GM12891 (cell line): ENCODE measurements at places on chromosomes 7 and 10.

- DNase-seq, result no peak
Observed at GRCh38 chr7:99557196-99557607, 1.2 kb upstream of the ZNF655 start.

DNA sequence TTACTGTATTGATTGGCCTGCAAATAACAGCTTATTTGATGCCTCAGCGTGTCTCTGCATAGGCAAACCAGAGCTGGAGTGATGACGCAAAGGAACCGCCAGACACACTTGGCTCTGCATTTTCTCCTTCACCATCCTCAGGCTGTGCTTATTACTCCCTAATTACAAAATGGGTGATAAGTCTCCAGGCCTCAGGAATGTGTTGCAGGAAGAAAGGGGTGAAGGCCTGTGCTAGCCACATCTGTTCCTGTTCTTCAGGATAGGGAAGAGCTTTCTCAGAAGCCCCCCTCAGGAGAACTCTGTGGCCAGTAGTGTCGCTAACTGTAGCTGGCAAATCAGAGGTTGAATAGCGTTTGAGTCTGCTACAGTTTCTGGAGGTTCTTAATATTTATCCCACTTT is 5.1 kb downstream of the TDRD1 start:
- DNase-seq, result no peak

- DNase-seq, result no peak
Observed at GRCh38 chr10:12981570-12981969, 19.9 kb downstream of the CCDC3 start.

DNA sequence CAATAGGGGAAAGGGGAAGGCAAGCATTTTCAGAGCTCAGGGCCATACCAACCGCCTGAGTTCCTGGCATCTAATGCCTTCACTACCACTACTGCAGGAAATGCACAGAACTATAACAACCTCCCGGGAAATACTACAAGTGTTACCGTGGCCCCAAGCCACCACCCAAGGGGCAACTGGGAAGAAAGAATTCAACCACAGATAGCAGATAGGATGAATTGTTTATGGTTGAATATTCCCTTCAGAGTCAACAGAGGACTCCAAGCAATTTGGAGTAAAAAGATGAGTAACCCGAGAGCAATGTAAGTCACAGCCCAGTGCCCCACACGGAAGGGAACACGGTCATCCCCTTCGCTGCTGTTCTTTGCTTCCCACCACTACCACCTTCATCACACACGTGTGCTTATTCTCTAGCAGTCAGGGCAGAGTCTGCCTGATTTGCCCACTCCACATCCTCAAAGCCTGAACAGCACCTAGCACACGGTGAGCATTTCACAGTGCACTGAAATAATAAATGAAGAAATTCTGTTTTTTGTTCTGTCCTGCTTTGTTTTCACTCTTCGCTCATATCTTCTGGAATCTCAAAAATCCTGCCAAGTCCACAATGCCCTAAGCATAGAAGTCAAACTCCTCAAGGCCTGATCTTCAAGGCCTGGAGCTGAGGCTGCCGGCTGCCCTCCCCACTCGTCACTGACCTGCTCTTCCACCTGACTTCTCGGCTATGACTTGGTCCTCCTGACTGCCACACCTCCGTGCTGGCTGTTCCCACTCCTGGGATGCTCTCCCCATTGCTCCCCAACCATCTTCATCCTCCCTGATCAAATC is 221.1 kb downstream of the KCNMA1 start:
- no peak for DNase-seq

- DNase-seq, result no peak
Observed at GRCh38 chr10:71242622-71243009, 30.2 kb downstream of the UNC5B start.

- no peak for DNase-seq
Observed at GRCh38 chr7:132255898-132256297, 320.4 kb downstream of the PLXNA4 start.

DNA sequence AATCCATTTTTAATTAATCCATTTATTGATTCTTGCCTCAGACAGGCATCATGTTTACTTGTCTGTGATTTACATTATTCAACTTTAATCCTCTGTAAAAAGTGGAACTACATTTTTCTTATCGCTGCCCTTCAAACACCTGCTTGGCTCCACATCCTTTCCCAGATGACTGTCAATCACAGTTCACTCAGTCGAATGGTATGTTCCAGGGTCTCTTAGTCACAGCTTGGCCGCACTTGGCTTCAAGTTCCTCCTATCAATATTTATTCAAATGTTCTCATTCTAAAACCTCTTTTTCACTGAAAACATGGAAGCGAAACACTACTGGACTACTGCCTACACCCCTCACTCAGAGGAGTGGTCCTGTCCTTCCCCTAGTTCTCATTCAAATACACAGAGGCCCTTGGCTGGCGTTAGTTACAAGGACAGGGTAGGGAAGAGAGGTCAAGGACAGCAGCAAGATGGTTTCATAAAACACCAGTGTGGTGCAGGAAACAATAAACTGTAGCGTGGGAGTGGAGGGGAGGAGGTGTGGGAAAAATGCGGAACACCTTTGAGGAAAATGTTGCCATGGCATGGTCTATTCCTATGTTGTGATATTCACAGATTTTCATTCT is 143.2 kb downstream of the USP6NL start:
- no peak for DNase-seq

DNA sequence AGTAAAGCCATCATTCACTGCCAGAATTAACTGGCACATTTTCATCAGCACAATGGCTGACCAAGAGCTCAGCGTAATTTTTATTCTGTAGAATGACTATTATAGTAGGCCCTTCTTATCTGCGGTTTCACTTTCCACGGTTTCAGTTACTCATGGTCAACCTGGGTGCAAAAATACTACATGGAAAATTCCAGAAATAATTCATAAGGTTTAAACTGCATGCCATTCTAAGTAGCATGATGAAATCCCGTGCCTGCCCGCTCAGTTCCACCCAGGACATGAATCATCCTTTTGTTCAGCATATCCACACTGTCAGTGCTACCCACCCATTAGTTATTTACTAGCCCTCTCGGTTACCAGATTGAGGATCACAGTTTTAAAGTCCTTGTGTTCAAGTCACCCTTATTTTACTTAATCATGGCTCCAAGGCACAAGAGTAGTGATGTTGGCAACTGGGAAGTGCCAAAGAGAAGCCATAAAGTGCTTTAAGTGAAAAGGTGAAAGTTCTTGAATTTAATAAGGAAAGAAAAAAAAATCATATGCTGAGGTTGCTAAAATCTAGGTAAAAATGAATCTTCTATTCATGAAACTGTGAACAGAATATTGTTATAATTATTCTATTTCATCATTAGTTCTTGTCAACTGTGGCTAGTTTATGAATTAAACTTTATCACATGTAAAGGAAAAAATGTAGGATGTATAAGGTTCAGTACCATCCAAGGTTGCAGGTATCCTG is 204.9 kb downstream of the DOCK4 start:
- no peak for DNase-seq

DNA sequence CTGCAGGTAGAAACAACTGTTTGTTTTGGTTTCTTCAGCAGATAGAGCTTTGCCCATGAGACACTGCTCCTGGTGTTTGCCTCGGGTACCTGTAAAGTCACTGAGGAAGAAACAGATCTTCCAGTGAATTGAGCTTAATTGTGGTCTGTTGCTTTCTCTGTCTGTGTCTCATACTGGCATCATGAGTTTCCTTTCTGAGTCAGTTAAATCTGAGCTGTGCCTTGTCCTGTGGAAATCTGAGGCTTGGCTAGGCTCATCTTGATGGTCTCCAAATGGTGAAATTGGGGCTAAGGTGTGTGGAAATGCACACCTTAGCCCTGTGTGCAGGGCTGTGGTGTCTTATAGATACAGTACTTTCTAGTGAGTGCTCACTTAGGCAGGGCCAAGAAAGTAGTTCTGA is 67.4 kb downstream of the GBF1 start:
- no peak for DNase-seq

- peak; percentile 49 for DNase-seq
Observed at GRCh38 chr10:63976538-63976937, 455.3 kb downstream of the REEP3 start.
